ENCODE measurements at places on chromosomes 1 and 21.

GRCh38 chr1:80083892-80084291 lies 1077.4 kb upstream of the ADGRL4 start:
- no peak for DNase-seq

DNA sequence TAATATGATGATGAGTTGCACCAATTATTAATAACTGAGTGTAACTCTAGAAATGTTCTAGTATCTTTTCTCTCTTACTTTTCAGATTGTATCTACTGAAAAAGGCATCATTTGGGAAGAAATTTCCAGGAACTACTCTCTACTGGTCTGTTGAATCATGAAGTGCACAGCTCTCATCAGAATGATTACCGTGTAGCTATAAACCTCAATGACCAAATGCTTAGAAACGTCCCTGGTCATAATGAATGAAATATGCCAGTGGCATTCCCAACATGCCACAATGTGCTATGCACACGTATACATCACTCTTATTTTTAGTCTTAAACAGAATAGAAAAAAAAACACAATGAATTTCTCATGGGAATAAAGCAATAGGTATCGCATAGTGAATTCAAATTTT lies 534.3 kb upstream of the OLFM3 start:
- no peak for DNase-seq

- DNase-seq = no peak
Observed at GRCh38 chr1:19405195-19405760, 80.1 kb downstream of the CAPZB start.

DNA sequence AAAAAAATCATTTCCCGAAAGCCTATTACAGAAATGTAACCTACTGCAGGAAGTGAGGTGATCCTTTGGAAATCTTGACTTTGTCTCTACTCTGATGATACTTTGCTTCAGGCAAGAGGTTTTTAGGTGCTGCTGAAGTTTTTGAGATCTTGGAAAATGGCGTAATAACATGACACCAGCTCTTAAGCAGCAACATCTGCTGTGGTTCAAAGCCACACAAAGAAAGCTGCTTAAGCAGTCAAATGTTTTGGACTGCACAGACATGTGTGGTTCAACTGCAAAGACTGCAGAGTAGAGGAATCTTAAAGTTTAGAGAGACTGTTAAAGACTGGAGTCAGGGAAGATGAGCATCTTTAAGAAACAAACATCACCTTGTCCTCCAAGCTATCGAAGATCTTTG lies 139.0 kb downstream of the RASAL2 start:
- DNase-seq = no peak

- no peak for DNase-seq
Observed at GRCh38 chr1:209999005-209999404, 61.0 kb downstream of the SYT14 start.

GRCh38 chr1:98705591-98705990 lies 44.1 kb downstream of the SNX7 start:
- DNase-seq = no peak

- no peak for DNase-seq
Observed at GRCh38 chr1:173360487-173361063, 116.6 kb upstream of the PRDX6 start.

- no peak for DNase-seq
Observed at GRCh38 chr1:214658785-214659184, 55.8 kb downstream of the CENPF start.

GRCh38 chr1:30032302-30032701 lies 691.1 kb downstream of the MATN1 start:
- no peak for DNase-seq

GRCh38 chr1:150161747-150162581 lies 12.2 kb downstream of the PLEKHO1 start:
- DNase-seq = no peak

DNA sequence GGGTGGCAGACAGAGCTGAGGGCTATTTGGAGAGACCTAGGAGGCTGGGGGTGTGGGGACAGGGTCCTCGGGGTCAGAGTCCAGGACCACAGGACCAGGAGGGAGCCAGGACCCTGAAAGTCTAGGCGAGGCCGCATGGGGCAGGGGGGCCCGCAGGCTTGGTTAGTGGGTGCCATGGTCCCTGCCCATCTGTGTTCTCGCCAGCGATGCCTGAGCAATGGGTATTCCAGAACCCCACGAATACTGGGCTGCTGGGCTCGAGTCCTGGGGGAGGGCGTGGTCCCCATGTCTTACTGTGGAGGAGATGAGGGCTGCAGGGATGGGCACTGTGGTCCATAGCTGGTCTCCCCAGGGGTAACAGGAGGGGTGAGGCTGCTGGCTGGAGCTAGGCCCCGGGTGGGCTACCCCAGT lies 2.0 kb downstream of the KRTAP10-6 start:
- no peak for DNase-seq

DNA sequence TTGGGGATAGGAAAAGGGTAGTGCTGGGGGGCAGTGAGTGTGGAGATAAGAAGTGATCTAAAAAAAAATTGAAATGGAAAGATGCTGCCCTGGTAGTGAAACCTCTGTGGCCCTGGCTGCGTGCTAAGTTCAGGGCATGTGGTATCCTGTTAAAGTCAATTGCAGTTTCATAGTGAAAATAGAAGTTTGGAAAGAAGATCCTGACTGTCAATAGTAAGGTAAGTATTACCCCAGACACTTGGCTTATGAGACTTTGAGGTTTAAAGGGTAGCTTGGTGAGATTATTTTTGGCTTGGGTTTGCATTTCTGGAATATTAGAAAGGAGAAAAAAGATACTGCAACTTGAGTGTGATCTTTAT lies 6.8 kb downstream of the ARID1A start:
- DNase-seq = no peak

GRCh38 chr1:241716915-241717656 lies 65.0 kb downstream of the WDR64 start:
- no peak for DNase-seq

- DNase-seq = no peak
Observed at GRCh38 chr1:93317207-93317606, 28.5 kb upstream of the DR1 start.

DNA sequence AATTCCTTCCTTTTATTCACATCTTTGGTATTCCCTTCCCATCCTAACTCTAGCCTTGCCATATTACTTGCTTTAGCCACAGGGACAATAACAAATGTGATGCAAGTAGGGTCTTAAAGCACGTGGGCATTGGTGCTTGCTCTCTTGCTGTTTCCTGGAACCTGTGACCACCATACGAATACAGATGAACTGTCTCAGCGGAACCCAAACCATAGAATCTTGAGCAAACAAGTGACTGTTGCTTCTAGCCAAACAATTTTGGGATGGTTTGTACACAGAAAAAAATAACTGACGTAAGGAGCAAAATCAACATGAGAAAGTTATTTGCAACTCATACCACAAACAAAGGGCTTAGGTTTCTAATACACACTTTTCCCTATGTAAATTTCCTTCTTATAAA lies 15.2 kb upstream of the VTCN1 start:
- DNase-seq = no peak

DNA sequence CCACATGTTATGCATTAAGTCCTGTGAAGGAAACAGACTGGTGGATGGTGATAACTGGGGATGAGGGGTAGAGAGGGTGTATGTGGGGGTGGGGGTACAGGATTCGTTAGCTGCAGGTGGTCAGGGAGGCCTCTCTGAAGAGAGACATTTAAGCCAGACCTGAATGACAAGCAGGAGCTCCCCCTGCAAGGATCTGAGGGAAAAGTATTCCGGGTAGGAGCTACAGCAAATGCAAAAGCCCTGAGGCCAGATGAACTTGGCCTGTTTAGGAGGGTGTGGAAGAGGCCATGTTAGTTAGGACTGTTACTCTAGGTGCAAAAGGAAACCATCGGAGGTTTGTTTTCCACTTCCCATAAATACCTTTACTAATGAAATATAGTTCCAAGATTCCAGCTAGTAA lies 9.9 kb downstream of the ARHGEF10L start:
- no peak for DNase-seq

DNA sequence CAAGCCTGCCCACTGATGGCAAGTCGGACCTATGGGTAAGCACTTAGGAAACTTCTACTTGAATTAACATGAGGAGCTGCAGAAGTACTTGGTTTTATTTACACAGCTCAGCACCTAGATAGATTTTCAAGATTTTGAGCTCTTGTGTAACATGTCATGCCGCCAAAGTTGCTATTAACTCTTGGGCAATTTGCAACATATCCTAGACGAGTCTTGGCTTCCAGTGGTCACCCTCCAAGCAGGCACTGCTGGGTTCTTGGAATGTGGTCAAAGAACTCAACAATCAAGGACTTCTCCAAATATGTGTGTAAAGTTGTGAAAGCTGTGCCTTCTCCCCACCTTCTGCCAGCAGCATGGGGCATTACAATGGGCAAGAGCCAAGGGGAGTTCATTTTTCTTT lies 17.8 kb upstream of the GUCA2B start:
- no peak for DNase-seq

- no peak for DNase-seq
Observed at GRCh38 chr1:189305279-189305678, 1172.4 kb downstream of the BRINP3 start.

DNA sequence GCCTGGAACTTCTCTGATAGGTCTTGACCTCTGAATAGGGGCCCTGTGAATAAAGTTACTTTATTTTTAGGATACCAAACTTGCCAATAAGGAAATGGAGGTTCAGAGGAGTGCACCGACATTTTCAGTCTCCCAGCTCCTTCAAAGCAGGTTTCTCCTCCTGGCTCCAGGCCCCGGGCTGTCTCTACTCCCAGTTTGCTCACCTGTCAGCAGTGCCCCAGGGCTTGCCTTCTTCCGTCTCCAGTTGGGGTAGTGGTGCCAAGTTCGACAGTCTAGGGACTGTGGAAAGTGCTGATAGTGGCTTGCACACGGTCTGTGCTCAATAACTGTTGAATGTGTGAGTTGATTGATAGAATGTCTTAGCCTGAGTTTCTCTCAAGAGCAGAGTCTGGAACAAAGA lies 149.2 kb downstream of the ACTL8 start:
- DNase-seq = no peak

DNA sequence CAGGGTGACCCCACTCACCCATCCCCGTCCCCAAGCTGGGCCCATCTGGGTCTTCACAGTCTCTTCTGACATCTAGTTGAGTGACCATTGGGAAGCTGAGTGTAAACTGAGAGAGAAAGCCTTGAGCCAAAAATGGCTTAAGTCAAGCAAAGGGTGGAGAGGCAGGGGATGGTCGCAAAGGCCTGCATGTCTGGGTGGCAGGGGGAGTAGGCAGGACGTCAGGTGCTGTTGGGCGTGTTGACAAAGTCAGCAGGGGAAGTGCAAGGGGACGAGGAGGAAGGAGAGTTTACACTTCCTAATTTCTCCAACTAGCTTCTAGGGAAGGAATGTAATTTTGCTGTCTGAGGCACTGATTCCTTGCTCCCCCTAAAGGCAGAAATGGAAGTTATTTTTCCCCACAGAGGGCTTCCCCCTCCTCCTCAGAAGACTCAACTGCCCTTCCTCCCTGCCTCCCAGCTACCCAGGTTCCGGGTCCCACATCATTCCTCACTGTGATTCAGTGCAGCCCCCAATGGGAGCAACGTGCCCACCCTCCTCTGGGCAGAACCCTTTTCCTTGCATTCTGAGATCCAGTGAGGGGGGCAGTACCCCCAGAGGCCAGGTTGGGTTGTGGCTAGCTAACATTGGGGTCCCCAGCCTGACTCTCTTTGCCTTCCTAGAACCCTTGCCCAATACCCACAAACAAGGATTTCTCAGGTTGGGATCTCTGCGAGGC lies 1.2 kb upstream of the ADORA1 start:
- no peak for DNase-seq

DNA sequence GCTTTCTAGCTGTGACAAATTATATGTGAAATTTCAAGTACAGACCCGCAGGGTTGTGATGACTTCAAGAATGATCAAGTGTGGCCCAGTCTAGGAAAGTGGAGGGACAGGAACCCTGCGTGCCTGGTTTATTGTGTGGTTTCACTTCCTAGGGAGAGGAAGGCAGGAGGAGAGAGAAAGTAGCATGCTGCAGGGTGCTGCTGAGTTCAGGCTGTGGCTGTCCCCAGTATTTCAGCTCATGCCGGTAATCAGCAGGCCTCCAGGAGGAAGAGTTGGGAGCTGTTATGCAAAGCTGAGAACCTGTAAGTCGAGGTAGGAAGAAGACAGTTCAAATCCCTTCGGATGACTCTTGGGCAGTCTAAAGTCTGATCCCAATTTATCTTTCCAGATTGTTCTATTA lies 140.4 kb downstream of the ROR1 start:
- no peak for DNase-seq

DNA sequence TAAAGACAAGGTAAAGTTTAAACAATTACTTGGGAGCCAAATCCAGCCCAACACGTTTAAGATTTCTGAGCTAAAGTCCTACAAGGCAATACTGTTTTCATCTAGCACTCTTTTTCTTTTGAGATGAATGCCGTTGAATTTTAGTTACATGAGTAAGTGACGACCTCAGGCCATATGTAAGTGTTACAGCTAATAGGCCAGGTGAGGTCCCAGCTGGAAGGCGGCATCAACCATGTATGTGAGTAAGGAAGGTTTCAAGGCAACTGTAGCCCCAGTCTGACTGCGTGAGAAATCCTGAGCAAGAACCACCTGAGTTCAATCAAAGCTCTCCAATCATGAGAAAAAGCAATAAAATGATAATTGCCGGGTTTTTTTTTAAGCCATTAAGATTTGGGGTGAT lies 41.5 kb upstream of the EGLN1 start:
- DNase-seq = no peak

DNA sequence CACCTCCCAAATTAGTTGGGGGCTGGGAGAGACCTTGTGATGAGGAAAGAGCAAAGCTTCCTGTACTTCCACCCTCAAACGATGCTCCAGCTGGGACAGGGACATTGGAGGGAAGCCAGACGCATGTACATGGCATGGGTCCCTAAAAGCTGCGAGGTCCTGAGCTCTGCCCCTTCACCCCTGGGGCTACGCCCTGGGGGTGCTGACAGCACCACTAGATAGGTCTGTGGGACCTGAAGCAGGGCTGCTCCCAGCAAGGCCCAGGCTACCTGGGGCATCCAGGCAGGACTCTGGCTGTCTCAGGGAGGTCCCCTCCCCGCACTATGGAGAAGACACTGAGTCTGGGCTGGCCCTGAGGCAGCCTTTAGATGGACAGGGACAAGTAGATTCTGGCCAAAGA lies 83.4 kb downstream of the DMRTB1 start:
- no peak for DNase-seq

- no peak for DNase-seq
Observed at GRCh38 chr1:47031059-47031458, 7.6 kb downstream of the CYP4X1 start.
